ENCODE measurements at places on chromosomes 16 and 17. TPM values are rescaled to one million over a fixed set of nuclear protein-coding genes. Genes with fewer than 3 reads are reported as not detected.

The CHST6 gene
- total RNA-seq: 0.32 TPM

The OR2C1 gene
- total RNA-seq: not detected

The RCVRN gene
- total RNA-seq: 0.07 TPM

The CCNF gene
- total RNA-seq: 4.7 TPM

- DNase-seq: no peak
Observed at GRCh38 chr17:57487573-57487972, 231.2 kb downstream of the MSI2 start.

- peak; percentile 95 for DNase-seq
Observed at GRCh38 chr17:8153525-8153956, 1.3 kb upstream of the PER1 start.

DNA sequence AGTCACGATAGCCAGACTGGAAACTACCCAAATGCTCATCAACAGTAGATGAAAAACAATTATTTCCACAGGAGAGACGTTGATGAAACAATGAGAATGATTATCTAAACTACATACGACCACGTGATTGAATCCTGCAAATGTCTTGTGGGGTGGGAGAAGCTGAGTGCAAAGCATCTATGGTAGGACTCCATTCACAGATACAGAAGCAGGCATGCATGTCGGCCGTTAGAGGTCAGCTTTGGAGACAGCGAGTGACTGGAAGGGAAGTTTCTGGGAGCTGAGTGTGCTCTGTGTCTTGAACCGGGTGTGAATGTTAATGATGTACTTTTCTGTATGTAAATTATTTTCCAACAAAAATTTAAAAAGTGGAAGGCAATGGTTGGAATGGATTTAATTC, 71.5 kb upstream of the DNAJA2 start:
- DNase-seq: no peak

GRCh38 chr17:63381101-63381729, 64.9 kb downstream of the CYB561 start:
- peak; percentile 41 for DNase-seq

DNA sequence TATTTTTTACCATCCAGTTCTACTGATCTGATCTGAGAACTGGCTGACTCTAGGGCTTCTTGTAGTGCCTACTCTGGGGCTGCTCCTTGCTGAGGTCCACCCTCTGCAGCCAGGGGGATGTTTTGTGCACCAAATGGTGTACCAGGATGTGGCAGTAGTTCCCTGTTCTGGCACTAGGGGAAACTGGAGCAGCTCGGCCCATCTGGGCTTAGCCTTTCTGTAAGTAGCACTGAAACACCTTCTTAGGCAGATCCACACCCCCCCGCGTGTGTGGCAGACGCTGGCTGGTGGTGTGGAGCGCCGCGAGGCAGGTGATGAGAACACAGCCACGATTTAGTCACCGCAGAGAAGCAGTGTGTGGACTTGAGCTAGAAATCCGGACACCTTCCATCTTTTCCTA, 17.0 kb downstream of the DUSP14 start:
- DNase-seq: peak; percentile 34

- no peak for DNase-seq
Observed at GRCh38 chr17:799261-799660, 17.1 kb downstream of the MRM3 start.

GRCh38 chr16:21523411-21524067, 75.8 kb upstream of the METTL9 start:
- DNase-seq: no peak

Measured in hepatocyte (in vitro differentiated cells).